Stimulated activated CD8-positive, alpha-beta memory T cell treated with anti-CD3 and anti-CD28 coated beads, Interleukin-4, amount 100 ng/mL, for 4 hours (primary cell): ENCODE measurements at places on chromosomes 4 and X.

GRCh38 chrX:51332188-51332942 lies at the start of gene NUDT10:
TSS of gene NUDT10 (plus strand) at chrX:51332822. CDS start at chrX:51332966, 144 bp downstream.
- DNase-seq, result no peak

GRCh38 chr4:143224255-143224654 lies 39.5 kb downstream of the USP38 start:
- no peak for DNase-seq

DNA sequence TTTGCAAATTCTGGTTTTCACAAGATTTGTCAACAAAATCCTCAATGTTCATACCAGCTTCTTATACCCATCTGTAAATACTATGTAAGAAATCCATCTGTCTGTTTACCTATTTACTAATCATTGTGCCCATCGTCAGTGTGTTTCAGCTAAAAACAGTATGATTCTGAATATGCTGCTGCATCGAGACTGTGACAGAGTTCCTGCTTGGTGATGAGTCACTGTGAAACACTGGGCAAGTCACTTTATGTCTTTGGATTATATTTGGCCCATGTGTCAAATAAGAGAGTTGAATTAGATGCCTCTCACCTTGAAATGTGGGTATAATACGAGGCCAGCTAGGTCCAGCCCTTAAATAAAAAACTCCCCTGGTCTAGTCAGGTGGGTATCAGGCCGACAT lies 79.3 kb downstream of the CBLL2 start:
- no peak for DNase-seq

DNA sequence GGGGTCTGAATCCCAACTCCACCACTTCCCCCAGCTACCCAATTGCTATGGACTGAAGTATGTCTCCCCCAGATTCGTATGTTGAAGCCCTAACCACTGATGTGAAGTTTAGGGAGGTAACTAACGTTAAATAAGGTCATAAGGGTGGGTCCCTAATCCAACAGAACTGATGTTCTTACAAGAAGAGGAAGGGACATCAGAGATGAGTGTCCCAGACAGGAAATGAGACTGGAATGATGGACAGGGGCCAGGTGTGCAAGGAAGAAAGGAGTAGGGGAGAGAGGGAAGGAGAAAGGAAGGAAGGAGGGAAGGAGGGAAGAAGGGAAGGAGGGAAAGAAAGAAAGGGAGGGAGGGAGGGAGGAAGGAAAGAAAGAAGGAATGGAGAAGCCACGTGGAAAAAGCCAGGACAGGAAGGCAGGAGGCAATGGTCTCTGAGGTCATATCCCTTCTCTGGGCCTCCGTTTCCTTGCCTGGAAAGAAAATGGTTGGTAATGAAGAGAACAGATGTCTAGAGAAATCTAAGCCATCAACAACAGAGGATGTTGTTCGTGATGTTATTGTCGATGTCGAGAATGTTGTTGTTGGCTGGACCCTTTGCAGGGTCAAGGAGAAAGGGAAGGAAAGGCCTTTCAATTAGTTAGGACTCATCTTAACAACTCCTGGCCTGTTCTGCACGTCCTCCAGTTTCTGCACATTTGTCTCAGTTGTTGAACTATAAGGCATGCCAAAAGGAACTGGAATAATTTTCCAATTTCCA lies 59.0 kb upstream of the FGFBP2 start:
- DNase-seq, result no peak

GRCh38 chr4:157170321-157170720 lies 50.2 kb upstream of the GRIA2 start:
- no peak for DNase-seq

DNA sequence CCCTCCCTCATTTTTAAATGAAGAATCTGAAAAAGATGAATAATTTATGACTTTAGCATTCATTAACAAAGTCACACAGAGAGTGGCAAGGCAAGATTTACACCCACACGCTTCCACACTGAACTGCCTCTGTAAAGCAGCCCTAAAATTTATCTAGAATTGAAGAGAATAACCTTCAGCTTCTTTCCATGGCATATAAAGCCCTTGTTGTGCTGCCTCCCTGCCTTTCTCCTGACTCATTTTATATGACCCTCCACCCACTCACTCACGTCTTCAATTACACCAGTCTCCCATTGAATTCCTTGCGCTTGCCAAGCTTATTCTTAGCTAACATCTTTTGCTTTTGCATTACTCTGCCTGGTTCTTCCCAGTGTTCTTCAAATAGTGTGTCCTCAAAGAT lies 2649.3 kb downstream of the PCDH7 start:
- DNase-seq, result no peak
